ENCODE measurements at places on chromosomes 3 and 15.

DNA sequence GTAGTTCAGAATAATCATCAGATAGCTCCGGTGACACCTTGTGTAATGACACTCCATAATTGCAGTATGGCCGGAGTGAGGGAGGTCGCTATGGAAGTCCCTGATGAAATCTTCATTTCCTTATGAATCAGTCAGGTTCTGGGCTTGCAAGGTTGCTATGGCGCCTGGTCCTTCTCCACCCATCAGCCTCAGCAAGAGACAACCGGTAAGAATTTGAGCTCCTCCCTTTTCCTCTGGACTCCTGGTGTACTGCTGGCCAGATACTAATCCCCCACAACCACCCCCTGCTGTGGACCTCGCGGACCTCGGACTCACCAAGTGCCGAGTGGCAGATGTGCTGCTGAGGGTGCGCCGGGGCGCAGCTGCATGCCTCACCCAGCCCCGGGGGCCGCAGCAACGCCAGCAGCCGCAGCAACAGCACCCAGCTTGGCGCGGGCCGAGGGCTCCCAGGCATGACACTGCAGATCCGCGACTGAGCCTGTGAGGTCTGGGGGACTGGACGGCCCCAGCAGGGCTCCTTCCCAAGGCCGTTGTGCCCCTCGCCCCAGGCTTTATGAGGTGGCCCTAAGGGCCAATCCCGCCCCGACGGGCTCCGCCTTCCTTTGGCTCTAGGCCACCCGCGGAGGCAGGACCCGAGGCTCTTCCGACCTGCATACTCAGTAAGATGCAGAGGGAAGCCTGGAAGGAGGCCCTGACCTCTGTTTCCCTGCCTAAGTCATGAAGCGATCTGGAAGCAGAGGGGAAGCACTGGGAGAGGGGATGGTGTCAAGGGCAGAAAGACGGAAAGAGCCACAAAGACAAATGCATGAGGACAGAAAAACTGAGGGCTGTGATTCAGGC, at the start of gene TIMP4:
TSS of gene TIMP4 (minus strand) at position 526 of the 840 bp plus-strand sequence. CDS start at position 454, 72 bp downstream.
- H3K36me3 ChIP-seq = no peaks in the 10 kb centered on the region
- no peak within 1 kb of the TSS for H3K27ac ChIP-seq
- peaks cover 3% of the 10 kb centered on the region for H3K27me3 ChIP-seq
- H3K4me3 ChIP-seq = peak within 1 kb of the TSS; percentile 43

DNA sequence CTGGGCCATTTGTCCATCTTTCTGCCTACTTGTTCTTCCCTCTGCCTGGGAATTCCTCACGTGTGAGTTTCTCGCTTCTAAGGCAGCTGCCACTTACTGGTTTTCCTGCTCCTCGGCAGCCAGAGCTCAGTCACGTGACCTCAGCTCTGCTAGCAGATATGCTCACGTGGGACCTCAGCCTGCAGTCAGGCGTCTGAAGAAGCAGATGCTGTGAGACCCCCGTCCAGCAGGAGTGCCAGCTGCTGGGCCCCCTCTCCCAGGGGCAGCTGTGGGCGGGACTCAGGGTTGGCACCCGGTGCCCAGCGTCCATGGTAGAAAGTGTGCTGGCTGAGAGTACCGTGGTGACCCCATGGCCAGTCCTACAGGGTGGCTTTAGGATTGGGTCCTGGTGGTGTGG, 161.3 kb upstream of the TLE3 start:
- no peak overlapping the region for H3K27ac ChIP-seq
- H3K36me3 ChIP-seq = no peaks in the 10 kb centered on the region
- no peak overlapping the region for H3K4me3 ChIP-seq

GRCh38 chr3:4583416-4583815, 90.3 kb downstream of the ITPR1 start:
- no peak overlapping the region for H3K27ac ChIP-seq
- DNase-seq = no peak
- no peaks in the 10 kb centered on the region for H3K27me3 ChIP-seq
- no peaks in the 10 kb centered on the region for H3K36me3 ChIP-seq

GRCh38 chr15:57322602-57323250, 53.6 kb upstream of the CGNL1 start:
- no peaks in the 10 kb centered on the region for H3K36me3 ChIP-seq
- H3K4me3 ChIP-seq = no peak overlapping the region
- no peaks in the 10 kb centered on the region for H3K27me3 ChIP-seq
- H3K27ac ChIP-seq = no peak overlapping the region
- DNase-seq = no peak
- H3K4me1 ChIP-seq = peaks cover 26% of the 10 kb centered on the region

DNA sequence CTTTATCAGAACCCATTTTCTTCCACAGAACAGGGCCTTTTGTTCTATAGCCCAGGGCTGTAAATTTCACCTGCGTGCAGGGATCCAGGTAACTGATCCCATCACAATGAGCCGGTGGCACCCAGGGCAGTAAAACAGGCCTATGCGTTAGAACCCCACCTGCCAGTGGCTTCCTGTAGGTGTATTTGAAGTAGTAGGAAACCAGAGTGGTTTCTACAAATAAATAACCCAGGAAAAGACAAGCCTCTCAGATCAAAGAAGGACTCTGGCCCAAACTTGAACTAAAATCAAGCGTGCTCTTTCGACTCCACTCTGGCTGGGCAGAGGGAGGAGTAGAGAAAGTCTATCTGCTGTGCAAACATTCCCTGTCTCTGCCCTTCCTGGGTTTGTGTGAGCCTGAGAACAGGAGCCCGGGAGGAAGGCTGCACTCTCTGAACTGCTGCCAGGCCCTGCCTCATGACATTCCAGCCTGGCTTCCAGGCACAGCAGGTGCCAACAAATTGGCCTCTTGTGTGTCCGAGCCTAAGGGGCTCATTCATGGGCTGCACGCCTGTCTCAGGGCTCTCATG, 77.7 kb downstream of the CEMIP start:
- H3K4me3 ChIP-seq = no peak overlapping the region
- peak overlapping the region; percentile 74 for H3K27ac ChIP-seq
- H3K4me1 ChIP-seq = peaks cover 66% of the 10 kb centered on the region
- peaks cover 22% of the 10 kb centered on the region for H3K36me3 ChIP-seq

DNA sequence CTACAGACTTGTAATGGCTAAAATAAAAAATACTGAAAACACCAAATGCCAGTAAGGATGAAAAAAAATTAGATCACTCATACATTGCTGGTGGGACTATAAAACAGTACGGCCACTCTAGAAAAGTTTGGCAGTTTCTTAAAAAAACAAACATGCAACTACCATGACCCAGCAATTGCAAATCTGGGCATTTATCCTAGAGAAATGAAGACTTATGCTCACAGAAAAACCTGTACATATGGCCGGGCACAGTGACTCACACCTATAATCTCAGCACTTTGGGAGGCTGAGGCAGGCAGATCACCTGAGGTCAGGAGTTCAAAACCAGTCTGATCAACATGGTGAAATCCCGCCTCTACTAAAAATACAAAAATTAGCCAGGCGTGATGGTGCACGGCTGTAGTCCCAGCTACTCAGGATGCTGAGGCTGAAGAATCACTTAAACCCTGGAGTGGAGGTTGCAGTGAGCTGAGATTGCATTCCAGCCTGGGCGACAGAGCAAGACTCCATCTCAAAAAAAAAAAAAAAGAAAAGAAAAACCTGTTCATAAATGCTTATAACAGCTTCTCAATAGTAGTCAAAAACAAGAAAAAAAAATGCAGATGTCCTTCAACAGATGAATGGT, 5.6 kb downstream of the TP53BP1 start:
- peaks cover 10% of the 10 kb centered on the region for H3K4me1 ChIP-seq
- H3K36me3 ChIP-seq = peaks cover 8% of the 10 kb centered on the region
- no peak for DNase-seq
- no peak overlapping the region for H3K27ac ChIP-seq
- no peak overlapping the region for H3K4me3 ChIP-seq

DNA sequence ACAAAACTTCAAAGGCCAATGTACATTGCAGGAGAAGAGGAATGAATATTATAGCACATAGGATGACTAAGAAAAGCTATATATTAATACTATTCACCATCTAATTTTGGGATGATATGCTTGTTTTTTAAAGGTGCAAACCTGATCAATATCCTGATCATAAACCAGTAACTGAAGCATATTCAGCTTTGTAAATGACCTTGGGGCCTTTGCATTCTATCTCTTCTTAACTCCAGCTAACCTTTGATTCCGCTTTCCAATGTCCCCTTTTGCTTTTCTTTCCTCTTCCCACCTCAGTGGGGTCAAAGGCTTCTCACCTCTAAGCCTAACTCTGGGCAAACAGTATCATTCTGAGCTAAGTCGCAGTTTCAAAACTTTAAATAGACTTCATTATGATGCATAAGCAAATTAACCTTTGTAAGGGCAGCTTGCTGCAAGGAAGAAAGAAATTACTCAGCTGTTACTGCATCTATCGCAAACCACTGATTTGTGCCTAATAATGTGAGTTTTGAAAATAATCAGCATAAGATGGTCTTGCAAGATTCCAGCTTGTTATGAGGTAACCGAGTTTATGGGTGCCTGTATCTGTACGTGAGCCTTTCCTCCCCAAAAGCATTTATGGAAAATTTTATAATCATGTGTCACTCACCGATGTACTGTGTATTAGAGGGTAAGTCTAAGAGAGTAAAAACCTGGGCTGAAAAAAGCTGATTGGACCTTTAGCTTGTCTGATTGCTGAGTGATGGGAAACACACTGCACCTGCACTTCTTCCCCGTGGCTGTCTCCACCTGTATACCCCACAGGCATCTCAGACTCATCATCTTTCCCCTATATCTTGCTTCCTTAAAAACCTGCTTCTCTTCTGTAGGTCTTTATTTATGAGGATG, 116.8 kb downstream of the TPRG1 start:
- no peaks in the 10 kb centered on the region for H3K4me1 ChIP-seq
- H3K4me3 ChIP-seq = no peak overlapping the region
- no peaks in the 10 kb centered on the region for H3K36me3 ChIP-seq
- H3K27ac ChIP-seq = no peak overlapping the region
- DNase-seq = no peak

- 0 out of 2 replicates have a peak, but pooled peaks cover 11% of the 10 kb centered on the region for H3K4me1 ChIP-seq
- no peak for DNase-seq
- H3K4me3 ChIP-seq = no peak overlapping the region
- no peak overlapping the region for H3K27ac ChIP-seq
Observed at GRCh38 chr15:59315914-59316451, 56.7 kb downstream of the MYO1E start.

- no peak for DNase-seq
- H3K4me3 ChIP-seq = no peak overlapping the region
- H3K27ac ChIP-seq = no peak overlapping the region
- no peaks in the 10 kb centered on the region for H3K4me1 ChIP-seq
- peaks cover 4% of the 10 kb centered on the region for H3K27me3 ChIP-seq
- no peaks in the 10 kb centered on the region for H3K36me3 ChIP-seq
Observed at GRCh38 chr15:71189718-71190117, 74.4 kb downstream of the THSD4 start.

- H3K4me1 ChIP-seq = no peaks in the 10 kb centered on the region
- H3K4me3 ChIP-seq = no peak overlapping the region
- no peaks in the 10 kb centered on the region for H3K27me3 ChIP-seq
- DNase-seq = peak; percentile 13
Observed at GRCh38 chr15:38398134-38398533, 55.8 kb upstream of the FAM98B start.

- H3K4me3 ChIP-seq = no peak overlapping the region
- no peaks in the 10 kb centered on the region for H3K36me3 ChIP-seq
- DNase-seq = no peak
- H3K4me1 ChIP-seq = no peaks in the 10 kb centered on the region
- H3K27me3 ChIP-seq = no peaks in the 10 kb centered on the region
Observed at GRCh38 chr3:155958676-155959075, 88.2 kb downstream of the GMPS start.

- H3K4me3 ChIP-seq = no peak overlapping the region
- no peaks in the 10 kb centered on the region for H3K36me3 ChIP-seq
- no peak overlapping the region for H3K27ac ChIP-seq
- peaks cover 11% of the 10 kb centered on the region for H3K4me1 ChIP-seq
Observed at GRCh38 chr3:154224366-154224765, 99.9 kb downstream of the DHX36 start.

DNA sequence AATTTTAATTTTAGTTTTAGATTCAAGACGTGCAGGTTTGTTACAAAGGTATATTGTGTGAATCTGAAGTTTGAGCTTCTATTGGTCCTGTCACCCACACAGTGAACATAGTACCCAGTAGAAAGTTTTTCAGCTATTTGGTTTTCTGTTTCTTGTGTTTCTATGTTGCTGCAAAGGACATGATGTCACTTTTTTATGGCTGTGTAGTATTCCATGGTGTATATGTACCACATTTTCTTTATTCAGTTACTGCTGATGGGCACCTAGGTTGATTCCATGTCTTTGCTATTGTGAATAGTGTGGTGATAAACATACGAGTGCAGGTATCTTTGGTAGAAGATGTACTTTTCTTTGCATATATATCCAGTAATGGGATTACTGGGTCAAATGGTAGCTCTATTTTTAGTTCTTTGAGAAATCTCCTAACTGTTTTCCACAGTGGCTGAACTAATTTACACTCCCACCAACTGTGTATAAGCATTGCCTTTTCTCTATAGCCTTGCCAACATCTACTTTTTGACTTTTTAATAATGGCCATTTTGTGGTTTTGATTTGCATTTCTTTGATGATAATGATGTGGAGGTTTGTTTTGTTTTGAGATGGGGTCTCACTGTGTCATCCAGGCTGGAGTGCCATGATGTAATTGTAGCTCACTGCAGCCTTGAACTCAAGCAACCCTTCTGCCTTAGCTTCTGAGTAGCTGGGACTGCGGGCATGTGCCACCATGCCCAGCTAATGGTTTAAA, 43.9 kb downstream of the LIMD1 start:
- peaks cover 4% of the 10 kb centered on the region for H3K36me3 ChIP-seq
- H3K27ac ChIP-seq = peak overlapping the region; percentile 45
- no peak for DNase-seq
- H3K4me3 ChIP-seq = no peak overlapping the region
- no peaks in the 10 kb centered on the region for H3K27me3 ChIP-seq

DNA sequence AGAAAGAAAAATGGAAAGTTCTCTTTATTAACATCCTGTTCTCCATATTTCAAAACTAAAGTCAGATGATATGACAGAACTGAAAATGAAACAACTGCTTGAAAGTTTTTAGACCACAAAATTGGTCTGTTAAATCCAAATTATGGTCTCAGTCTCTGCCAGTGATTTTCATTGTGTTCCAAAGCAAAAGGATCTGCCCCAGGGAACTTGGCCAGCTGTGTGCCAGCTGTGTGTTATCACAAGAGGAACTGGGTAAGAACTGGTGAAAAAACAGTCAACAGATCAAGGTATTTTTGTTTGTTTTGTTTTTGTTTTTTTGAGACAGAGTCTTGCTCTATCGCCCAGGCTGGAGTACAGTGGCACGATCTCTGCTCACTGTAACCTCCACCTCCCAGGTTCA, 323.3 kb downstream of the CTNNB1 start:
- H3K27me3 ChIP-seq = no peaks in the 10 kb centered on the region
- no peaks in the 10 kb centered on the region for H3K36me3 ChIP-seq

GRCh38 chr15:45268135-45268534, 16.1 kb downstream of the SLC28A2 start:
- H3K4me1 ChIP-seq = peaks cover 10% of the 10 kb centered on the region
- H3K4me3 ChIP-seq = no peak overlapping the region
- H3K36me3 ChIP-seq = no peaks in the 10 kb centered on the region
- no peak overlapping the region for H3K27ac ChIP-seq

GRCh38 chr3:15318661-15319060, 13.7 kb downstream of the SH3BP5 start:
- H3K4me1 ChIP-seq = peaks cover 25% of the 10 kb centered on the region
- H3K36me3 ChIP-seq = no peaks in the 10 kb centered on the region
- no peak for DNase-seq
- H3K27me3 ChIP-seq = peaks cover 1% of the 10 kb centered on the region
- H3K27ac ChIP-seq = no peak overlapping the region

GRCh38 chr3:116164039-116164438, 281.2 kb downstream of the LSAMP start:
- no peaks in the 10 kb centered on the region for H3K36me3 ChIP-seq
- H3K27ac ChIP-seq = no peak overlapping the region
- no peaks in the 10 kb centered on the region for H3K4me1 ChIP-seq
- H3K4me3 ChIP-seq = no peak overlapping the region
- H3K27me3 ChIP-seq = no peaks in the 10 kb centered on the region
- DNase-seq = no peak

All from HepG2 (cell line).